ENCODE measurements at places on chromosomes 1 and 21.
A peak's percentile ranks its signal among the peaks of the same experiment; 100 is the strongest.

- no peak for DNase-seq
Observed at GRCh38 chr1:173249349-173249748, 42.2 kb upstream of the TNFSF4 start.

GRCh38 chr1:96418969-96419368, 302.6 kb upstream of the PTBP2 start:
- no peak for DNase-seq

GRCh38 chr1:906600-907420, 16.9 kb upstream of the SAMD11 start:
- no peak for DNase-seq

DNA sequence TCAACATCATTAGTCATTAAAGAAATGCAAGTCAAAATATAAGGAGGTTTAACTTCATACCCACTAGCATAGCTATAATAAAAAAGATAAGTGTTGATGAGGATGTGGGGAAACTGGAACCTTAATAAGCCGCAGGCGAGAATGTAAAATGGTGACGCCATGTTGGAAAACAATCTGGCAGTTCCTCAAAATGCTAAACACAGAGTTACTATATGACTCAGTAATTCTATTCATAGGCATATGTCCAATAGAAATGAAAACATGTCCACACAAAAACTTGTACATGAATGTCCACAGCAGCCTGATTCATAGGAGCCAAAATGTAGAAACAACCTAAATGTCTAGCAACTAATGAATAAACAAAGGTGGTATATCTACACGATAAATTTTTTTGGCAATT, 23.2 kb downstream of the DDX59 start:
- no peak for DNase-seq

- DNase-seq = peak; percentile 5
Observed at GRCh38 chr1:180632326-180633056, 669 bp downstream of the XPR1 start.

DNA sequence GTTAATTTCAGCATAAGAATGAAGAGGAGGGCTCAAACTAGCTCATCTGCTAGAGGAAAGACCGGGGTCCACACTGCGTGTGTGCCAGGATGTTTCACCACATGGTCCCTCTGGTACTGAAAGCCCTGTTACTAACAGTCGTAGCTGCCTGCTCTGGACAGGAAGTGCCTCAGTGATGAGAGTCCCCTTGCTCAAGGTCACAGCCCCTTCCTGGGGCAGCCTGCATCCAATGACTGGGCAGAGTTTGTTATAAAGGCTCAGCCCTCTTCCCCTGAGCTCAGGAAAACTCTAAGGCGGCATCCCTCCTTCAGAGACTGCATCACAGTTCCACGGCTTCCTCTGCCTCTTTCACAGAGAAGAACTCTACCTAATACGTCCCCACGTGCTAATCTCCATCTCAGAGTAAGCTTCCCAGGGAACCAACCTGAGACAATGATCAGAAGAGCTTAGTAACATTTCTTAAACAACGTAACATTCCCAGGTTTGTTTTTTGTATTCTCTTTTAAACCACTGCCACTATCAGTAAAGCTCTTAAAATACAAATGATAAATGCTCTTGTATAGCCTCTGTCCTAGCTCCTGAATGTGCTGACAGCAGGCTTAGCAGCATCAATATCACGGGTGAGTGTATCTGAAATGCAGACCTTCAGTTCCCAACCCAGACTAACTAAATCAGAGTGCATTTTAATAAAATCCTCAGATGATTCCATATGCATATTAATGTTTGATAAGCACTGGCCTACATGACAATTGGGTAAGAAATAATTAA, 38.0 kb upstream of the ATP1A1 start:
- no peak for DNase-seq

DNA sequence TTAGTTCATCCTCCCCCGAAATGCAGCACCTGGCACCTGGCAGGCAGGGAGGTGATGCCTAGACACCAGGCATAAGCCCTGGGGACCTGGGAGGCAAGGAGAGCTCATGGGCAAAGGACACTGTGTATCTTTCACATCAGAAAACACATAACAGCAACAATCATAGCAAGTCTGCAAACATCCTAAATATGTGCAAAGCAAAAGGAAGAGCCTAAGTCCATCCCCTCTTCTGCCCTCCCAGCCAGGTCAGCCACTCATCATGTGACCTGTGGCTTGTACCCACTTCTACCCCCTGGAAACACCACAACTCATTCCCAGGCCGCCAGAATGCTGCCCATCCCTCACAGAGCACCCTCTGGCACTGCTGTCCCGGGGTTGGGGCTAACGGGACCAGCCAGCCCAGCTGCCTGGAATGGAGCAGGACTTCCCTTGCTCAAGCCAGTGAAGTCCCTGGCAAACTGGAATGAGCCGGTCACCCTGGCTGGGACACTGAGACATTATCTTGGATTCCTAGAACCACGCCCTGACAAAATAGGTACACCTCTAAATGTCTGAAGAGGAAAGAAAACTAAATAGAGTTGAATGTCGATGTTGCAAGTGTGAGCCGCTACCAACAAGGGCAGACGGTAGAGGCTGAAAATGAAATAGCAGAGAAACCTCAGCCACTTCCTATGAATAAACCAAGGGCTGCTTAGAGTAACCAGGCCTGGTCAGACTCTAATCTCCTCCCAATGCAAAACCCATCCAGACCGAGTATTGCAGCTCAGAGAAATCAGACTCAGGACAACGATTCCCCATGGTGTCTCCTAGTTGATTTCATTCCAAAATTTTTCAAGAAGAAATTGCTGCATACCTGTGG, 29.4 kb downstream of the TMPRSS2 start:
- DNase-seq = no peak

DNA sequence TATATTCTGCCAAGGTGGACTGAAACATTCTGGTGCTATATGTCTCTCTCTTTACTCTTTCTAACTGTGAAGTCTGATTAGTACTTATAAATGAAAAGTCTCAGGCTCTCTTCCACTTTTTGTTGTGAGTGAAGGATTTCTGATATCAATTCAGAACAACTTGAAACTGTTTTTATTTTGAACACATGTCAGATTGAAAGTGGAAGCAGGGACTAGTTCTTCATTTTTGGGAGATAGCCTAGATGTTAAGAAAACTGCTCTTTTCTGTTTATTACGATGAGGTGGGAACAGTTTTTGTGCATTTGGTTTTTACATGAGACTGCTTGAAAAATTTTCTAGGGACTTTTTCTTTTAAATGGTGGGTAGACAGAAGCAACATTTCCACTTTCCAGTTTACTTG, 14.5 kb upstream of the GBP3 start:
- DNase-seq = no peak

DNA sequence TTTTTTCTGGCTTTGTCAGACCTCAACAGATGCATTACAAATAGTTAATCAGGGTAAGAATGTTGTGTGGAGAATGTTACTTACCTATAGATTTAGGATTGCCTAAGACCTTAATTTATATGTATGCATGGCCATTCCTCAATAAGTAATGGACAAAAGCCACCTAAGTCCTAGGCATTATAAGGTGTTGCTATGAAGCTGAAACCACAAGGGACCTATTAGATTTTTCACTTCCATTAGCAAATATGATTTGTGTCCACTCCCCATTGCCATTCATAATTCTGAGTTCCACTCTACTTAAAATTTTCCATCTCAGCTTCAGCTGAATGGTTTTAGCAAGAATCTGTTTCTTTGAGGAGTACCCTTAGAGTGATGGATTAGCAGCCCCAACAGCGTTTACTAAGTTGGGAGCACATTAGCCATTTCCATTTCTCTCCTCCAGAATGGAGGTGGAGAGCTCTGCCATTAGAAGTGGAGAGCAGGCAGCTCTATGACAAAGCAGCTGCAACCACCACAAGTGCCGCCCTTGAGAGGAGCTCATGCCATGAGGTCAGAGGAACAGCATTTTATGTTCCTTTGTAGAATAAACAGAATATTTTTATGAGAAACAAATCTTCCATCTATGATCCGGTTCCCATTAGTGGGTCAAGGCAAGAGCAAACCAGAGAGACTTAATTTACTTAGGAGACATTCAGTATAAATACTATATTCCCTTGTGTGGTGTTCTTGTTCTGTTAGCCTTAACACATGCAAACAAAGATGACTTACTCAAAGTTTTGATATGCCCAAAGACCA, 28.9 kb upstream of the C1orf87 start:
- DNase-seq = no peak

GRCh38 chr1:225651872-225652728, 823 bp downstream of the ENAH start:
- DNase-seq = peak; percentile 45

GRCh38 chr1:204380293-204380831, 20.6 kb upstream of the PLEKHA6 start:
- DNase-seq = no peak

- no peak for DNase-seq
Observed at GRCh38 chr1:173122344-173122935, 71.7 kb upstream of the TNFSF18 start.

GRCh38 chr1:214638997-214639396, 36.0 kb downstream of the CENPF start:
- no peak for DNase-seq

DNA sequence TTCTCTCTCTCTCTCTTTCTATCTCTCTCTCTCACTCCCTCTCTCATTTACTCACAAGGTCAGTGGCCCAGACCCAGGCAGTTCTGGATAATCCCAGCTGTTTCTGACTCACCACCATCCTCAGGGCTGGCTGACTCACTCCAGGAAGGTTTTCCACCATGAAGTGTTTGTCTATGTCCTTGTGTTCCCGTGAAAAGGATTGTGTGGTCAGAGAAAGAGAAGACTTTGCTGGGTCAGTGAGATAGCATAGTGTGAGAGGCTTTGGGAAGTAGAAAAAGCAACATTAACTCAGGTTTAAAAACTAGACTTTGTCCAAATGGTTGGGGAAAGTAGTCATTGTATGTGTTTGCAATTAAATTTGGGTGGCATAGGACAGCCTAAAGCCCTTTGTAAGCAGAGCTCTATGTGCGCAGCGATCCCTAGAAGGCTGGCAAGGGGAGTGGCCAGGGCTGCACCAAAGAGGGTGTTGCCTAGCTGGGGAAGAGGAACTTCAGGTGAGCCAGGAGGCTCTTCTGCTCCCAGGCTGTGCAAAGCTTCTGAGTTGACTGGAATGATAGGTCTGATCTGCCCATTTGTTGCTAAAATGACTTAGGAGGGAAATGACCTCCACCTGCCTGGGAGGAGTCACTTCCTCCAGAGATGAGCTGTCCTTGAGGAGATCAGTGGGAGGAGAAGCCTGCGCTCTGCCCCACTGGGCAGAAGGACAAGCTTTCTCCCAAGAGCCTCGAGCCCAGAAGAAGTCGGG, 4.9 kb upstream of the CAPN2 start:
- DNase-seq = no peak

DNA sequence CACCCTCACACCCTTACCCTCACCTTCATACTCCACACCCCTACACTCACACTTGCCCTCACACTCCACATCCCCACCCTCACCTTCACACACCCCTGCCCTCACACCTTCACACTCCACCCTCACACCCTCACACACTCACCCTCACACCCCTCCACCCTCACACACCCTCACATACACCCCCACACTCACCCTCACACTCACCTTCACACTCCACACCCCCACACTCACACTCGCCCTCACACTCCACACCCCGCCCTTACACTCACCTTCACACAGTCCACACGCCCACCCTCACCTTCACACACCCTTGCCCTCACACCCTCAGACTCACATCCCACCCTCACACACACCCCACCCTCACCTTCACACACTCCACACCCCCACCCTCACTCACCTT, 43.6 kb upstream of the EDN2 start:
- no peak for DNase-seq

DNA sequence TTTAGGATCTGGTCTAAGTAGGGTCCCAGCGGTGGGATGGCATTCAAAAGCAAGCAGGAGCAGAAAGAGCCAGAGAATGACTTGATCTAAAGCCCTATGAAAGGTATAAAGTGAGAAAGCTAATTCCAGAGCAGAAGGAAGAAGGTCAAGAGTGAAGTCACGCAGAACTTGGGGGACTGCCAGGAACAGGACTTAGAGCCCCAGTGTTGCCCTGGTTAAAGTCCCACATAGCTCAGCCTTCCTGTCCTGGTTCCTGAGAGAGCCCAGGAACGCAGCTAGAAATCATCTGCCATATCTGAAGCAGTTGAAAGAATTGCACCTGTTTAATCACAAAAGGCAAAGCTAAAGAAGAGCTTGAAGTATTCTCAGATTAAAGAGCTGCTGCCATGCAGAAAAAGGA, 160.6 kb upstream of the ATP1B1 start:
- DNase-seq = no peak

- DNase-seq = peak; percentile 48
Observed at GRCh38 chr1:198531891-198532290, 8.6 kb downstream of the ATP6V1G3 start.

DNA sequence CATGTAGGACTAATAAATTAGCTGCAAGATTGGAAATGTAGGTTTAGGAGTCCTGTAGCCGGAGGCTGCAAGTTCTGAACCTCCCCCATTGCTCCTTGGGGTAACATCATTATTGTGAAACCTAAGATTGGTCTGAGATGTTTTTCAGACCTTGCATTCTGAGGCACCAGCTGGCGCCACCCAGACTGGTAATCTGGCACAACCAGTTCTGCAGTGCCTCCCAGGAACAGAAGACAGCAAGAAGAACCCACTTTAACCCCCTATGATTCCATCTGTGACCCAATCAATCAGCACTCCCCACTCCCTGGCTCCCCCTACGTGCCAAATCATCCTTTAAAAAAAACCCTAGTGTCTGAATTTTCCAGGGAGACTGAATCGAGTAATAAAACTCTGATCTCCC, 11.6 kb upstream of the DNAJC6 start:
- DNase-seq = no peak

All from NCI-H524 treated with DMSO at 0.1 percent for 48 hours (cell line).